ENCODE measurements at places on chromosomes 5 and 9.
A peak's percentile ranks its signal among the peaks of the same experiment; 100 is the strongest.

DNA sequence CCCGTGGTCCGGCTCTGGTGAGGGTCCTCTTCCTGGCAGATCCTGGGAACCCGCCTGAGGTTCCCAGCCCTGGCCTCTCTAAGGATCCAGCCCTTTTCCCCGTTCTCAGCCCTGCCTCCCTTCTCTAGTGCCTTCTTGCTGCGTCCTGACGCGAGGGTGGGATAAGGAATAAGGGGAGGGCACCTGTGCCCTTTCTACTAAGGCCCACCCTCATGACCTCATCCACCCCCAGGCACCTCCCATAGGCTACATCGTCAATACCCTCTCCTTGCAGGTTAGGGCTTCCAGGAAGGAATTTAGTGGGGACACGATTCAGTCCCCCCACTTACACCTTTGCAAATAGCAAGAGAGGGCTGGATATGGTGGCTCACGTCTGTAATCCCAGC is 10.7 kb upstream of the DIPK1B start:
- DNase-seq = no peak

- no peak for DNase-seq
These were observed 2.3 kb upstream of the ENG start for GRCh38 chr9:127856729-127857116.

GRCh38 chr5:91898019-91898418 is 514.9 kb upstream of the ARRDC3 start:
- DNase-seq = no peak

DNA sequence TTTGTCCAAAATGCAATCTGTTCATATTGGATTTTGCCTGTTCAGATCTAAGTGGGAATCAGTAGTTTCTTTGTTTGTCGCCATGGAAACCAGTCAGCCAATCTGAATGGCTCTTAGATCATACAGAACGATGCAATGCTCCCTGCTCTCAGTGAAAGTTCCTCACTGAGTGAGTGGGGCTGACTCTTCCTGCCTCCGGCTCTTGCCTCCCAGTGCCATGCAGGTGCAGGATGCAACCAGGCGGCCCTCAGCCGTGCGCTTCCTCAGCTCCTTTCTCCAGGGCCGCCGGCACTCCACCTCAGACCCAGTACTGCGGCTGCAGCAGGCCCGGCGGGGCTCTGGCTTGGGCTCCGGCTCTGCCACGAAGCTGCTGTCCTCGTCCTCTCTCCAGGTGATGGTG is at the start of gene PTPDC1:
Gene PTPDC1, plus strand, starts transcription at position 151 of the 400 bp plus-strand sequence. Its CDS starts 67 bp downstream, at position 218.
- DNase-seq = no peak

GRCh38 chr5:84688566-84688965 is 303.9 kb upstream of the EDIL3 start:
- no peak for DNase-seq

- no peak for DNase-seq
These were observed 241.9 kb downstream of the SAXO1 start for GRCh38 chr9:18791074-18791473.

- DNase-seq = no peak
These were observed 1073.2 kb upstream of the DMAC1 start for GRCh38 chr9:8872802-8873201.

GRCh38 chr9:36144309-36145232 is 8.0 kb downstream of the GLIPR2 start:
- DNase-seq = no peak

DNA sequence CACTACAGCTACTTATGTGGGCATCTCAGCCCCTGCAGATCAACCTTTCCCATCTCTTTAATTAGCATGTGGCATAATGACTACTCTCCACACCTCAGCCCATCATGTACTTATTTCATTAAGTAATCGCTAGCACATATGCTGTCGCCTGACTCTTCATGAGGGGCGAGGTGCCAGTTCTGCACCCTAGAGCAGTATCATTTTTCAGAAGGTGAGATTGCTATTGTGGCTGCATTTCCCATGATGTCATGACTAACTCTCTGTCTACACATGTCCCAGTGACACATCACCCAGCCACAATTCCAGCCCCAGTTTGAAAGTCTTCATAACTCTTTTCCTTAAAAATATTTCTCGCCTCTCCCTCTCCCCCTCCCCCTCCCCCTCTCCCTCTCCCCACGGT is 7.6 kb upstream of the F2RL1 start:
- no peak for DNase-seq

GRCh38 chr9:86353655-86354010 is 577 bp downstream of the TUT7 start:
- peak; percentile 29 for DNase-seq

DNA sequence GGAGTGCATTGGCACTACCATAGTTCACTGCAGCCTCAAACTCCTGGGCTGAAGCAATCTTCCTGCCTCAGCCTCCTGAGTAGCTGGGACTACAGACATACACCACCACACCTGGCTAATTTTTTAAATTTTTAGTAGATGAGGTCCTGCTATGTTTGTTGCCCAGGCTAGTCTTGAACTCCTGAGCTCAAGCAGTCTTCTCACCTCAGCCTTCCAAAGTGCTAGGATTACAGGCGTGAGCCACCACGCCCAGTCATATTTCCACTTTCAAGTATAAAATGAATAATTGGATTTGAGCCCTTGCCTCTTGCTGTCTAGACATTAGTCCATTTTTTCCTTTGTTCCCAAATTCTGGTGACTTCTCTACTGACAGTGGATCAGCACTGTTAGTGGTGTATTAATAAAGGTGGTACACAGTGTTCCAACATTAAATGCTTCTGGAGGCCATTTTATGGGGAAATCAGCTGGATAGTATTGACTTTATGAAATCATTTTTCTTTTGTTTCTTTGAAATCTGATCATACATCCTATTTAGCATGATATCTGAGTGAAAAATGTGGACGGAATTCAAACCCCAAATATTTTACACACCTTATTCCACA is 15.9 kb downstream of the ATP6V0E1 start:
- DNase-seq = no peak

GRCh38 chr5:150781706-150782614 is 3.4 kb downstream of the SMIM3 start:
- no peak for DNase-seq

DNA sequence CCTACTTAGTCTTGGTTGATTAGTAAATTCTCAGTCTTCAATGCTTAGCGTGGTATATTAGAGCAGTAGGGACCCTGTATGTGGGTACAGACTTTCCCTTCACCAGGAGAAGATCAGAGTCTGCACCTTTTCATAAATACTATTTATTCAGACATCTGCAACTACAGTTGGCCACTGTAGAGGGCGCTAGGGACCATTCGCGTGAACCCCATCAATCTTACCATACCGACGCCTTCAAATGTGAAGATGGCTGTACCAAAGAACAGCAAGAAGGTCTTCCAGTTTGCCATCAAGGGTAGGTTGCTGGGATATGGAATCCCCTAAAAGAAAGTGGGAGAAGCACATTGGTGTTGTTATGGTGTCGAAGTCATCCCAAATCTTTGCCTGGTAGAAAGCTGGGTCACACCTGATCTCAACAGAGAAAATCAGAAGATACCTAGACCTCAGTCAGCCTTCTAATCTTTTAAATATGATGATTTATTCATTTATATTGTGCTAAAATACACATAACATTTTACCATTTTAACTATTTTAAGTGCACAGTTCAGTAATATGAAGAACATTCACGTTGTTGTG is 19.1 kb downstream of the SLC36A3 start:
- no peak for DNase-seq

DNA sequence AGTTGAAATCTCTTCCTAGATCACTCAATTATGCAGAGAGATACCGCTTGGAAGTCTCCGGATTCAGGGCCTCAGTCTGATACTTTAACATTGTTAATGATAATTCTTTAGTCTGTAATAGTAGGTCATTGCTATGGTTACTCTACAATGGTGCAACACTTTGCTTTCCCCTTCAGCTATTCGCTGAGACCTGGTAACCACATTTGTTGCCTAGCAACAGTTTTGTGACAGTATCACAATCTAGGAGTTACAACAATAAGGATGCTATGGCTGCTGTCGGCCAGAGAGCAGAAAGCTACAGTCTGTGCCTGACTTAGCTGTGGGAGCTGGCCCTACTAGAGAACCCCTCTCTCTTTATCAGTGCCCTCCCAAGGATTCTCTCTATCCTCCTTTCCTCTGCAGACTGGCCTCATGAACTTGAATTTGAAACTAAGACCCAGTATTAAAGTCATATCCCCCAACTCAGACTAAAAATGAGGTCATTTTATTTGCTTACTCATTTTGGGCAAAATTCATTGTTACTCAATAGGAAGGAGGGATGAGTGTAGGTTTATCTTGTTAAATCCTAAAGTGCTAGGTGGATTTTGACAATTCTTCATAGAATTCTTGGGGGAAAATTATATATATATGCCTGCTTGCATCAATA is 39.3 kb downstream of the NR2F1 start:
- no peak for DNase-seq

DNA sequence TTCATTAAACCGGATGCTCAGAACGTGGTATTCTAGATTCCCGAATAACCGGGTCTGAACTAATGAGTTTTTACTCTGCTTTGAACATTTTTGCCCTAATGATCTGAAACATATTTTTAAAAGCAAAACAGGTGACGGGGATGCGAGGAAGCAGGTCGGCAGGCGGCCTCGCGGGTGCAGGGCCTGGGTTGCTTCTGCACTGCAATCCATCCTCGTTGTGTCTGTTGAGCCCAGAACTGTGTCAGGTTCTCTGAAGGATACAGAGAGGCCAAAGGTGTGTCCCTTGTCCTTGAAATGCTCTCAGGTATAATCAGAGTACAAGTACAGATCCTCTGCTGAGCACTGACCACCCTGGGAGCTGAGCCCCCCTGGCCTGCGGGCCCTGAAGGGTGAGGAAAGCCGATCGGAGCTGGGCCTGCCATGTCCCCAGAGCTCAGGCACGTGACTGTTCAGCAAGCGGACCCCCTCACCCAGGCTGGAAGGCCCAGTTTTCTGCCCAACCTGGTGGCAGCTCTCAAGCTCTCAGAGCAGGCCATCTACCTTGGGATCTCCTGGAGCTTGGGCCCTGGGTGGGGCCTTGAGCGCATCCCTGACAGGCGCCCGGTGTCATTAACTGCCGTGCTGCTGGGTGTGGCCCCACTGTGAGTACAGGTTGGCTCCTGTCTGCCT is 151.8 kb downstream of the OLFM1 start:
- no peak for DNase-seq

DNA sequence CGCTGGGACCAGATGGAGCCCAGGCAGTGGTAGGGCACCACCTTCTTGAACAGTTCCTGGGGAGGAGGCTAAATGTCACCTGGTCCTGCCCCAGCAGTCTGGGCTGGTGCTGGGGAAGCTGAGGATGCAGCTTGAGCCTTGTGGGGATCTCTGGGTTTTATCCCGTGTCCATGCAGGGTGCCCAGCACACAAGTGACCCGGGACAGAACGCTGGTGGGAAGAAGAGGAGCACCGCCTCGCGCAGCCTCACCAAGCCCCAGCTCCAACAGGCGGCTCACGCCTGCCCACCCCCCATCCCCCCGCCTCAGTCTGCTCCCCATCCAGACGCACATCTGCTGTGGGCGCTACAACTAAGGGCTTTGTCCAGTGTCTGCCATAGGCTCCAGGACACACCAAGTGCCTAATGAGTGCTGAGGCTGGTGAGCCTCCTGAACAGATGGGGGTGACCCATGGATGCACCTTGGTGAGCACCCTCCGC is 13.8 kb downstream of the RALGDS start:
- no peak for DNase-seq

- DNase-seq = no peak
These were observed 779 bp downstream of the FAM13B start for GRCh38 chr5:138032028-138032571.

DNA sequence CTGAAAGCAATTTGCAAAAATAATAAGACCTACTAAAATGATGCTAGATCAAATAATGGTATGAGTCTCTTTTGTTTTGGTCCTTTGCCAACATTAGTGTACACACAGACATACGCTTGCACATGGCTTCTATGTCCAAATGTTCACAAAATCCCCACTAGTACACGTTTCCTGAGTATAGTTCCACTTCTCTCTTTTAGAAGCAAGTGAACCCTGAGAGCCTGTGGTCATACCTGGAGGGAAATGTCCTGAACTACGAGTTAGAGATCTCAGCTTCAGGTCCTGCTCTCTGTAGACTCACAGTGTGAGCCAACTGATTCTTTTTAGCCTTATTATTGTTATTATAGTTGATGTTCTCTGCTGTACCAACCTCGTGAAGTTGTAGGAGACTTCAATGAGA is 47.3 kb upstream of the ACTBL2 start:
- DNase-seq = no peak

DNA sequence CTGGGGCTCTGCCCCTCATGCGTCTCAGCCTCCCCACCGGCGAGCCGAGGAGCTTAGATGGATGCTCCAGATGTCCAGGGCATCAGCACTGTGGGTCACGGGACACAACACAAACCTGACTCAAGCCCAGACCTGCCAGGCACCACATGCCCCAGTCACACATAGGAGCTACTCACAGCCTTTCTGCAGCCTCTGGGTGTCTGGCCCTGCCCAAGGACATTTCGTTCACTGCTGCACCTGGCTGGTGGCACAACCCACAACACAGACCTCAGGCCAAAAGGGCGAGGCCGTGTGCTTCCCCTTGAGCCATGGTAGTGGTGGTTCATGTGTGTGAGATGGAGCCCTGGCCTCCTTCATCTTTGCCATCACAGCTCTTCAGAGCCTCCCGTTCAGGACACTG is 89.6 kb upstream of the FCN2 start:
- no peak for DNase-seq

Data from activated T-cell treated with anti-CD3 and anti-CD28 coated beads for 48 hours (primary cell).